ENCODE measurements at places on chromosomes 6 and 20.

GRCh38 chr6:146470091-146470770 is 73.4 kb upstream of the RAB32 start:
- no peak for DNase-seq

GRCh38 chr6:13377054-13377758 is 48.9 kb upstream of the TBC1D7 start:
- DNase-seq: no peak

- no peak for DNase-seq
Measured at GRCh38 chr20:5621305-5621704, 128.9 kb upstream of the SHLD1 start.

- DNase-seq: peak; percentile 54
Measured at GRCh38 chr6:52284131-52284459, 447 bp downstream of the MCM3 start.

- no peak for DNase-seq
Measured at GRCh38 chr6:138546733-138547185, 47.5 kb upstream of the NHSL1 start.

GRCh38 chr6:51552435-51552834 is 535.0 kb downstream of the PKHD1 start:
- DNase-seq: no peak

GRCh38 chr6:136635615-136636014 is 85.4 kb upstream of the MAP7 start:
- DNase-seq: no peak

GRCh38 chr6:4441981-4442434 is 306.6 kb upstream of the ECI2 start:
- no peak for DNase-seq

DNA sequence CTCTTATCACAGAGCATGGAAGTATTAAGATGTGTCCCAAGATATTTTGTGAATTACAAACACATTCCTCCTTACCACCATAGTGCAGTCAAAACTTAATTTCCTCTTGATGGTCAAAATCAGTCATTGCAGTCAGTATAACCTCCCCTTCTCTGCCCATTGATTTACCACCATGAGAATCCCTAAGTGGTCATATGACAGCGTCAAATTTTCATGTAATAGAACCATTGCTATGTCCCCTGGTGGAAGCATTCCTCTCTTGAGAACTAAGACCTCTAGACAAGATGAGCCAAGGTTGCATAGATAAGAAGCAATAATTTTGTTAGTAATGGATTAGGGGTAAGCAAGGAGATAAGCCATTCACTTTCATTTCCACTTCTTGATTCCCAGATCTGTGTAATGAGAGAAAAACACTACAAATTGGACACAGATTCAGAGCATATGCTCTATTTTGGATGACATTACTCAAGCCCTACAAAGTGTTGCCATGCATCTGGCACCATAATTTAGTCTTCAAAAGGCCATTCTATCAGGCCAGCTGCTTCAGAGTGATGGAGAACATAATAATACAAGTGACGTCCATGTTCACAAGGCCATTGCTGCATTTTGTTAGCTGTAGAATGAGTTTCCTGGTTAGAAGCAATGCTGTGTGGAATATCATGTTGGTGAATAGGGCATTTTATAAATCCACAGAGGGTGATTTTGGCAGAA is 49.6 kb upstream of the PDE7B start:
- DNase-seq: no peak

- no peak for DNase-seq
Measured at GRCh38 chr6:36694616-36695015, 3.0 kb upstream of the RAB44 start.

- DNase-seq: no peak
Measured at GRCh38 chr6:109877028-109878004, 100.8 kb upstream of the GPR6 start.
